Smooth muscle cell of the brain vasculature (primary cell): ENCODE measurements at places on chromosomes 6 and 20.
A peak's percentile ranks its signal among the peaks of the same experiment; 100 is the strongest.

- no peak for DNase-seq
Measured at GRCh38 chr6:35149891-35150566, 8.9 kb upstream of the TCP11 start.

- no peak for DNase-seq
Measured at GRCh38 chr20:64229507-64230061, 26.0 kb upstream of the PCMTD2 start.

DNA sequence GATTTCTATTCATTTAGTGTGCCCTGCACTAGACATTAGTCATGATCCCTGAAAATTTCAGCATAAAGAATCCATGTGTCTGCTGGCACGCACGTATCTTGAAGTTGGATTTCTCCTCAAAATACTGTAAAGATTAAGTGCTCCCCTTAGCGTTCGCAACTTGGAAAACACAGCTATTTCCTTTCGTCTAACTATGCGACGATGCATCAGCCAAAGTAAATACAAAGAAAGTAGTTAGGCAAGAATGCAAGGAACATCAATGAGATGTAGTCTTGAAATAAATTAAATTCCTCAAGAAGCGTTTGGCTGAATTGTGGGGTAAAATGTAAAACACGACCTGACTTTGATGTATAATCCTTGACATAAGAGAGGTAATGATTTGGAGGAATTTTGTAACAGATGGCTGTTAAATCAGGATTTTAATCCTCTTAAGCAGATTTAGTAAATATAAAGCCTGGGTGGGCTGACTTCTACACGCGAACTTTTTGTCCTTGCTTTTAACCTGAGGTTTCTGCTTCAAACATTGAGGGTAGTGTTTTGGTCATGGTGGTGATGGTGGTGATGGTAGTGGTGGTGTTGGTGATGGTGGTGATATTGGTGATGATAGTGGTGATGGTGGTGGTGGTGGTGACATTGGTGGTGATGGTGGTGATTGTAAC is 88.2 kb downstream of the FOXF2 start:
- DNase-seq: peak; percentile 12

- DNase-seq: no peak
Measured at GRCh38 chr6:128417698-128418097, 102.7 kb downstream of the PTPRK start.

- DNase-seq: no peak
Measured at GRCh38 chr20:2775139-2775538, 25.3 kb downstream of the CPXM1 start.

DNA sequence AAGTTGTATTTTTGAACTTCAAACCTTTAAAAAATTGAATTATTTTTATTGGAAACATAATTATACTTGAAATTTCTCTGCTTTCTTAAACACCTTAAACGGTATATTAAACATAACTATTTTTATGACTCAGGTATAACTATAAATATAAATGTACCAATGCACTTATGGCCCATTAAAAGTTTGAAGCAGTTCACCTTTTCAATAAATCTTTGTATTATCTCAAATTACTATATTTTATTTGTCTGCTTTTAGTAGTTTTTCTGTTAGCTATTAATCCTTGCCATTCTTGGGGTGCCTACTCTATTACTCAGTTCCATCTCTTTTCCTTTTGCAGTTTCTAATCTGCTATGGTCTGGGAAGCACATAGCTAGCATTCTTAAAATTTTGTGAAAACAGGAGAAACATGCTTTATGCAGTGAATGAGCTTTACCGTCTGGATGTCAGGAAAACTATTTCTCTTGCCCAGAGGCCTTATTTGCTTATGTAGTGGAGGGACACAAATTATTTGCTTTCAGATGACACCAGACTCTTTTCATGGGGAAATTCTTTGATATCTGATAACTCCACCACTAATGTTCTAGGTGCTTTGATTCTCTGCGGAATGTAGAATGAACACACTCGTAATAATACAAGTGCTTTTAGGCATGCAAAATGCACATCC is 378.9 kb upstream of the CITED2 start:
- no peak for DNase-seq

DNA sequence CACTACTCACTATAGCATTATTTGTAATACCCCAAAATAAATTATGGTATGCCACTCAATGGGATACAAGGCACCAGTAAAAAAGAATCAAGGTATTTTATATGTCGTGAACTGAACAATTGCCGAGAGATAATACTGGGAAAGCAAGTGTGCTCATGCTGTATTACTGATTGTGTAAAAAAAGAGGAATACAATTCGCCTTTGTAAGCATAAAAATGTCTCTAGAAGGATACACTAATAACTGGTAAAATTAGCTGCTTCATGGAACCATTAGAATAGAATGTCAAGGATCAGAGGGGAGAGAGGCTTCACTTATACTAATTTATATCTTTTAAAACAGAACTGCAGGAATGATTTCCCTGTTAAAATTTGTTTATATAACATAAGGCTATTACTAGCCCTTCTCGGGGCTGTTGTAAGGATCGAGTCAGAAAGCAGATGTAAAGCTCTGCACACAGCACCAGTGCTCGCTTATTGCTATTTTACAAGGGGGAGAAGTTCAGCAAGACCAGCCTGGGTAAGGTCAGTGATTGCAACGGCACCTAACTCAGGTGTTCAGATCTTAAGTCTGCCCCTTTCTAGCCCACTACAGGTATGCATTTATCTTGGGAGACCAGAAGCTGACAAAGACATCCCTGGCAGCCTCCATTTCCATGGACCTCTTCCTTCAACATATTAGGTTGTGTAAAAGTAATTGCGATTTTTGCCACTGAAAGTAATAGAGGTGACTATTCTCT is 61.6 kb downstream of the MYH7B start:
- no peak for DNase-seq

DNA sequence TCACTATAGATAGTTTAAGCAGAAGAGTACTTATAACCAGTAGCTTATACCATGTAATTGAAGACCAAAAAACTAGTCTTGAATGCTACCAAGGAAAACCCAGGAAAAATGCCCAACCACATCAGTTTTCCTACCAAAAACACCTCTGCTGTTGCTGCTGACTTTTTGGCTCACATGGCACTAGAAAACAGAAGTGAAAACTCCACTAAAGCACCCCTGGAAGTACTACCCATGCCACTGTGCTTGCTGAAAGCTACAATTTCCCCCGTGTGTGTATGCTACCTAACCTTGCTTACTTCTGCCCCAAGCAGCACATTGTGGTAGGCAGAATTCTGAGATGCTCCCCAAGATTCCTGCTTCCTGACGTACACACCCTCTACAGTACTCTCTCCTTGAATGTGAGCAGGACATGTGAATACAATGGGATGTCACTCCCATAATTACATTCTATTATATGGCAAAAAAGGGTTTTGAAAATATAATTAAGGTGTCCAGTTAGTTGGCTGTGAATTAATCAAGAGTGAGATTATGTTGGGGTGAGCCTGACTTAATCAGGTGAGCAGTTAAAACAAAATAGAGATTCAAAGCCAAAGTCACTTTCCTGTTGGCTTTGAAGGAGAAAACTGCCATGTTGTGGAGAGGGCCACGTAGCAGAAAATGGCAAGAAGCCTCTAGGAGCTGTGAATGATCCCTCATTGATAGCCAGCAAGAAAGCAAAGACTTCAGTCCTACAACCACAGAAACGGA is 209.8 kb upstream of the MARCKS start:
- DNase-seq: no peak

GRCh38 chr20:59455402-59456341 is 148.7 kb upstream of the PHACTR3 start:
- no peak for DNase-seq

GRCh38 chr6:69232911-69233448 is 563.8 kb downstream of the LMBRD1 start:
- peak; percentile 6 for DNase-seq

DNA sequence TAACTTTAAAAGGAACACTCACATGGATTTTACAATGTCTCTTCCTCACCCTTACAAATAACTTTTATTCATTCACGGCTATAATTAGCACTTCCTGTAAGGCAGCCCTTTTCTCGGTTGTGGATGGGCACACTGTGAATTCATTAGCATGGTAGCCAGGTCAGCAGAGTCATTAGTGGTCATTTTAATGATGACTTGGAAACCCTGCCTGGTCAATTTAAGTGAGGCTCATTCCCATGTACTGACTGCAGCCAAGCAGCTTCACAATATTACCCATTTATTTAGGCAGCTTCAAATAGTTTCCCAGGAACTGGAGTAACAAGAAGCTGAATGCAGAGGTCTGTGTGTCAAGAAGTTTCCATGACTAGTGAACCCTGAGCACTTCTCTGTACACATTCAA is 248.8 kb downstream of the KHDC1L start:
- DNase-seq: no peak

GRCh38 chr6:119609865-119610264 is 260.3 kb upstream of the MAN1A1 start:
- no peak for DNase-seq

GRCh38 chr20:44198872-44199271 is 11.7 kb downstream of the OSER1 start:
- no peak for DNase-seq

DNA sequence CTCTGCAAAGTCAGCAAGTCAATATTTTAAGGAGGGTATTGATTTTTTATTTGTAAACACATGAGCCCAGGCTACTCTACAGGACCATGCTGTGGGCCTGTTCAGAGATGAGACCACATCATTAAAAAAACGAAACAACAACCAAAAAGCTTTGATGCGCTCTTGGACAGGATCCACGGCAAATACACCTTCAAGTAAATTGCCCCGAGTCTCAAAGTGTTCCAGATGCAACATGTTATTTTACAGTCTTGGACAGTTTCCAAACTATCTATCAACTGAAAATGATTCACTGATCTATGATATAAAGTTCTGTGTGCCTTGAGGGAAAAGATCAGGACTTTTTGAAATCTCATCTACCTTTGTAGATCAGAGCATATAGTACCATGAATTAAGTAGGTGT is 25.8 kb upstream of the CARMIL1 start:
- no peak for DNase-seq

GRCh38 chr6:81138236-81138635 is 614.2 kb downstream of the TENT5A start:
- DNase-seq: no peak

DNA sequence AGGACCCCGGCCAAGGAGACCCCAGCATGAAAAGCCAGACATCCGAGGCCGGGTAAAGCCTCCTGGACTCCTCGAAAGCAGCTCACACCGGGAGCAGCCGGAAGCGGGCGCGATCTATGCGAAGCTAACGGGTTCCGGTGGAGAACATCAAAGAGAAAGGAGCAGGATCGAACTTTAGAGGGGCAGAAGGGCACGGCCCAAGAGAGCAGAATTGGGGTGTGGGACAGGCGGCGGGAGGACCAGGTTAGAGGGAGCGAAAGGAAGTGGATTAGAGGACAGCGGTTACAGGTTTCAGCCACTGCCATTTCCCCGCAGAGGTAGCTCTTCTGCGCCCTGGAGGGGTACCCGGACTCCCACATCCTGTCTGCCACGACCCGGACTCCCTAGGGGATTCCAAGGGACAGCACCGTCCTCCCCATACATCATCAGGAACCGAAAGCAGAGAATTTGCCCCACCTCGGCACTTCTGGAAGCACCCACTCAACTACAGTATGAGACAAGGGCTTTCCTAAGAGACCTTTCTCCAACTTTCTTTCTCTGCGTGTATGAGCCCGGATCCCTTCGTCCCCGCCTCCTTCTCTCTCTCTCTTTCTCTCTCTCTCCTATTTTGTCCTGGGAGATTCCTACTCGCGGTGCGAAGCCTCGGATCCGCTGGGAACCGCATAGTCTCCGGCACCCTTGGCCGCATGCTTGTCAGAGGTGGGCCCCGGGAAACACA is 507 bp upstream of the VGLL2 start:
- no peak for DNase-seq

GRCh38 chr6:137927777-137928218 is 60.7 kb downstream of the TNFAIP3 start:
- no peak for DNase-seq

- no peak for DNase-seq
Measured at GRCh38 chr20:18363708-18364107, 75.4 kb downstream of the ZNF133 start.

DNA sequence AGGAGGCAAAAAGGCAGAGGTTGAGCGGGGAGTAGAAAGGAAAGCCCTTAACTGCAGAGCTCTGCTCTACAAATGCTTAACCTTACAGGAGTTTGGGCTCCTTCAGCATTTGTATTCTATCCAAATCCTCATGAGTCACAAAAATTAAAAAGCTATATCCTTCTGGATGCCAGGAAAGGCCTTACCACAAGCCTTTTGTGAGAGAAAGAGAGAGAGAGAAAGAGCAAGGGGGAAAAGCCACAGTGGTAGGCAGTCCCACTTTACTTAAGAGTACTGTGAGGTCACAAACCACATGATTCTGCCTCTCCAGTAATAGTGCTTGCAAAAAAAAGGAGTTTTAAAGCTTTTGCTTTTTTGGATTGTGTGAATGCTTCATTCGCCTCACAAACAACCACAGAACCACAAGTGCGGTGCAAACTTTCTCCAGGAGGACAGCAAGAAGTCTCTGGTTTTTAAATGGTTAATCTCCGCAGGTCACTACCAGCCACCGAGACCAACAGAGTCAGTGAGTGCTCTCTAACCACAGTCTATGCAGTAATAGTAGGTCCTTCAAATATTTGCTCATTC is at the start of gene RUNX2:
TSS of gene RUNX2 (plus strand) at position 375 of the 567 bp plus-strand sequence. CDS start 397 bp downstream, outside the sequence.
- peak; percentile 2 for DNase-seq

- DNase-seq: no peak
Measured at GRCh38 chr6:21100991-21101390, 492.6 kb upstream of the SOX4 start.

DNA sequence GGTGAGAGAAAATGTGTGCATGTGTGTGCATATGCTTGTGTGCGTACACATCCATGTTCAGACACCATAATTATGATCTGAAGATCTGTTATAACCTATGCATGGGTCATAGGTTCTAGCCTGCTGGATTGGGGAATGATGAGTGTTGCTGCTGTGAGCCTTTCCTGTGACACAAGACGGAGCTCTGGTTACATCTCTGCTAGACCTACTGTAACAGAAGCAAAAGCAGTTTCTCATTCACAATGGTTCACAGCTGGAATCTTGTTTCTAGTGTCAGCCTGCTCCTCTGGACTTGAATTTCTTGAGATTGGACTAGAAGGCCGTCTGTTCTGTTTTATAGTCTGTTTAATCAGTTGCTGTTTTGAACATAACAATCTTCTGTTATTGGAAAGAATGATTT is 40.1 kb downstream of the DEFB114 start:
- no peak for DNase-seq

- no peak for DNase-seq
Measured at GRCh38 chr20:39214828-39215227, 252.7 kb downstream of the DHX35 start.
